Endothelial cell of umbilical vein (primary cell): ENCODE measurements at places on chromosomes 6 and 20. TPM values are rescaled to one million over a fixed set of nuclear protein-coding genes. Genes with fewer than 3 reads are reported as not detected.

GRCh38 chr6:12241493-12242175 is 48.5 kb upstream of the EDN1 start:
- DNase-seq: no peak
- H3K4me1 ChIP-seq: peaks cover 11% of the 10 kb centered on the region
- no peaks in the 10 kb centered on the region for H3K36me3 ChIP-seq
- no peak overlapping the region for H3K27ac ChIP-seq

The HLA-DRA gene
- total RNA-seq: not detected in 2 replicates

- H3K27me3 ChIP-seq: no peaks in the 10 kb centered on the region
- DNase-seq: no peak
- no peaks in the 10 kb centered on the region for H3K36me3 ChIP-seq
These were observed 130.1 kb upstream of the NEDD9 start for GRCh38 chr6:11362564-11362963.

DNA sequence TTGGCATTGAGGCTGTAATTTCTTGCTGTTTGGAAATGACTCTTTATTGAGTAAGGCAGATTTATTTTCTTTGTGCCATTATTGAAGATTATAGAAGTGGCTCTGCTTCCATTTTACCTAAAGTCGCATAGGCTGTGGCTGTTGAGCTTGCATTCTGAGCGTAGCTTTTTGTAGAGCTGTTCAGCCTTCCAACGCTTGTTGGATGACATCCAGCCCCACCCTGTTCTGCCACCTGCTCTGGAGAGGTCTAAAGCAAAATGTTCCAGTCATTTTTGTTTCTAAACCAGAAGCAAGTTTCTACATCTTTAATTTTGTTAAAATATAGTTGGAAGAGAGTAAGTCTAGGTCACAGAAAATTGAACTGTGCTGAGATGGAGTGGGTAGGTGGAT is 24.4 kb downstream of the UST start:
- H3K27ac ChIP-seq: no peak overlapping the region
- peaks cover 2% of the 10 kb centered on the region for H3K27me3 ChIP-seq
- H3K4me3 ChIP-seq: no peak overlapping the region
- H3K4me1 ChIP-seq: no peaks in the 10 kb centered on the region
- no peak for DNase-seq

DNA sequence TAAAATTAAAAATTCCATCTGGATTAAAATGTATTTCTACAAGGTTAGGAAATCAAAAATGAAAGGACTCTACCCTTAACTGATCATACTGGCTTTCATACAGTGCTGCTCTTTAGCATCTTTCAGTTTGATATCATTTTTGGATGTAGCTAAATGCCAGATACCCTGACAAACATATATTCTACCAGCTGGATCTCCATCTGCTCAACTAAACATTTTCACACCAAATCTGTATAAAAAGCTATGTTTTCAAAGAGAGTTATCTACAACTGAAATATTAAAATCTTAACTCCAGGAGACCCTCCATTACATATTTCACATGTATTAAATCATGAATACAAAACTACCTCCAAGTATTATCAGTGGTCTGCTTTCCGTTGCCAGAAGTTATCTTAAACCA is 95.7 kb downstream of the EPHA7 start:
- DNase-seq: no peak
- no peaks in the 10 kb centered on the region for H3K4me1 ChIP-seq
- H3K4me3 ChIP-seq: no peak overlapping the region
- H3K27me3 ChIP-seq: no peaks in the 10 kb centered on the region
- no peaks in the 10 kb centered on the region for H3K36me3 ChIP-seq

DNA sequence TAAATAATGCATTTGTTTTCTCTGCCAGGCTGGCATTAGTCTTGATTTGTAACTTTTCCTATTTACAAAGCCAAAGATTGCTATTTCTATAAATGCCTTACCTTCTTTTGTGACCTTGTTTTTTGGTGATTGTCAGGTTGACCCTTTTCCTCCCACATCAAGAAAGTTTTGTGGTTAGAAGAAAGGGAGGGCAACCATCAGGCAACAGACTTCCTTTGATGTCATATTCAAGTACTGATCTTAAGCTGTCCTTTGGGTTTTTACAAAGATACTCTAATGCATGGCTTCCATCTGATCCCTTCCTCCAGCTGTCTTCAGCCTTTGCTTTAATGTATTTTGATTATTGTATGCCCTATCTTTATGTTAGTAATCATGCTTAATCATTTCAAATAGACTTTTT is 23.9 kb downstream of the RNF217 start:
- H3K27me3 ChIP-seq: no peaks in the 10 kb centered on the region
- no peak overlapping the region for H3K4me3 ChIP-seq
- peaks cover 21% of the 10 kb centered on the region for H3K4me1 ChIP-seq
- no peak overlapping the region for H3K27ac ChIP-seq
- no peaks in the 10 kb centered on the region for H3K36me3 ChIP-seq

GRCh38 chr20:31608251-31608945 is 3.3 kb downstream of the ID1 start:
- H3K36me3 ChIP-seq: no peaks in the 10 kb centered on the region
- H3K4me1 ChIP-seq: peaks cover 52% of the 10 kb centered on the region
- no peaks in the 10 kb centered on the region for H3K27me3 ChIP-seq

The LMBRD1 gene
- total RNA-seq: 14.6 and 16.2 TPM in 2 replicates
